ENCODE measurements at places on chromosomes 13 and 19.

DNA sequence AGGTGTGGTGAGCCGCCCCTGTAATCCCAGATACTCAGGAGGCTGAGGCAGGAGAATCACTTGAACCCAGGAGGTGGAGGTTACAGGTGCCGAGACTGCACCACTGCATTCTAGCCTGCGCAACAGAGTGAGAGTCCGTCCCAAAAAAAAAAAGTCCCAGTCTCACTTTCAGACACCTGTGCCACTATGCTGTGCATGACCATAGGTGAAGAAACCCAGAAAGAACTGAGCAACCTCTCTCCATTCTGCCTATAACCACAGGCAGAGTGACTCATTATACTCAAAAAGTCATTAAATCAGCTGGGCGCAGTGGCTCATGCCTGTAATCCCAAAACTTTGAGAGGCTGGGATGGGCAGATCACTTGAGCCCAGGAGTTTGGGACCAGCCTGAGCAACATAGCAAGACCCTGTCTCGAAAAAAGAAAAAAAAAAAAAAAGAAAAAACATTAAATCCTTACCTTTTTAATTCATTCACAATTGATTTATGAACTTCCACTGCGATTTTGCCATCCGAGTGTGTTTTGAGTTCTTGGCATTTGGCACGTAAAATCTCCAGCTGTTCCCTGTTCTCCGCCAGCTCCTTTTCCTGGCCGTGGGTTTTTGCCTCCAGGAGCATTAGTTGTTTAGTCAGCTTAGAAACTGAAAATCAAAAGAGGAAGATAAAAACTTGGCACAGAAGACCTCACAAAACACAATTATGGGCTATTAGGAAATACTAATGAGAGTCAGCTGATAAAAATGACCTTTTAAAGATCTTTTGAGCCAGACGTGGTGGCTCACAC, 45.5 kb upstream of the SLC7A9 start:
- DNase-seq = no peak

DNA sequence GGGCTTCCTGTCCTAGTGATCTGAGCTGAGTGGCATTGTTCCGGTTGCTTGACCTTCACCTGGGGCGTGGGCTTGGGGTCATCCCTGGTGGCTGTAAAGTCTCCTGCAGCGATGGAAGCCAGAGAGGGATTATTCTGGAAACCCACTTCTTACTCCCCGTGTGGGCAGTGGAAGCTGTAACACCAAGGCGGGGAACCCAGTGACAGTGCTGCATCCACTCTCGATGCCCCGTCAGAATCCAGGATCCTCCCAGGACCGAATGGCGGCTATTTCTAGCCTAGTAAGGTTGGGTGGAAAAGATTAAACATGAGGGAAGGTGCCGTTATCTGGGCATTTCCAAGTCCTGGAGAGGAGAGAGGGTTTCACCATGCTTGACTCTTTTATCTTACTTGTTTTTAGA, 280.6 kb downstream of the ZNF536 start:
- DNase-seq = no peak

DNA sequence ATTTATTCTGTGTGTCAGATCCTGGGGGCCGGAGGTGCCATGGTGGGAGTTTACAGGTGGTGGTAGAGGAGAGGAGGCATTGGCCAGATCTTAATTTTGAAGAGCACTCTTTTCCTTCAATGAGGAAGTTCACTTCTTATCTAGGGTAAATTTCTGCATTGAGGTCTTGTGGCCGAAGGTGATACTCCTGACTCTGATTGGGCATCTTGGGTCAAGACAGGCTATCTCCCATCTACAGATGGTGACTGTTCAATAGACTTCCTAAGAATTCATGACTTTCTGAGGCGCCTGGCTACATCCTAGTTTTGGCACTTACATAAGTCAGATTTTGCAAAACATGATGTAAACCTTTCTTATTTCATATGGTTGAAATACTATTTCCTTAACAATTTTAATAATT, 135.2 kb downstream of the SUCLA2 start:
- no peak for DNase-seq

GRCh38 chr19:1354970-1355567, 28.6 kb upstream of the NDUFS7 start:
- no peak for DNase-seq

DNA sequence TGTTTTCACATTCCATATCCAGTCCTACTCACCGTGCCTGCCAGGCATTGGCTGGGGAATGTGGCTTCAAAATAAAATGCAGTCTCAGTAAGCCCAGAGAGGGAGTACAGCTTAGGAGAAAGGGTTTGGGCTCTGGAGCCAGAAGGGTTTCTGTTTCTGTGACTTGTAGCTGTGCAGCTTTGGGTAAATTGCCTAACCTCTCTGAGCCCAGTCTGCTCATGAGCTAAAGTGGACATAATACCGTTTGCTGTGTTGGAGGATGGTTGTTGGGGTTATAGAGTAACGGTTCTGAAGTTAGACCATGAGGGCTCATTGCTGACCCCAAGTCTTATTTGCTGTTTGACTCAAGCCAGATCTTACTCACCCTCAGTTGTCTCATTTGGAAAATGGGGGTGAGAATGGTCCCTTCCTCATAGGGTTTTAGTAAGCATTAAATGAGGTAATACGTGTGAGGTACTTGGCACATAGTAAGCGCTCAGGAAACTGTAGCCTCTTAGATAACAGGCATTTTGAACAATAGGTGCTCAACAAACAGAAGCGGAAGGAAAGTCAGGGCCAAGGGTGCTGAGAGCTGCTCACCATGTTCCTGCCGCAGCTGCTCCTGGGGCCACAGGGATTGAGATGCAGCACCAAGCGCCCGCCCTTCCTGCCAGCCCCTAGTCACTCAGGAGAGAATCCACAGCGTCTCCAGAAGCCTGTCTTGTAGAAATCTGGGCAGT, 45.5 kb downstream of the C13orf42 start:
- DNase-seq = no peak

DNA sequence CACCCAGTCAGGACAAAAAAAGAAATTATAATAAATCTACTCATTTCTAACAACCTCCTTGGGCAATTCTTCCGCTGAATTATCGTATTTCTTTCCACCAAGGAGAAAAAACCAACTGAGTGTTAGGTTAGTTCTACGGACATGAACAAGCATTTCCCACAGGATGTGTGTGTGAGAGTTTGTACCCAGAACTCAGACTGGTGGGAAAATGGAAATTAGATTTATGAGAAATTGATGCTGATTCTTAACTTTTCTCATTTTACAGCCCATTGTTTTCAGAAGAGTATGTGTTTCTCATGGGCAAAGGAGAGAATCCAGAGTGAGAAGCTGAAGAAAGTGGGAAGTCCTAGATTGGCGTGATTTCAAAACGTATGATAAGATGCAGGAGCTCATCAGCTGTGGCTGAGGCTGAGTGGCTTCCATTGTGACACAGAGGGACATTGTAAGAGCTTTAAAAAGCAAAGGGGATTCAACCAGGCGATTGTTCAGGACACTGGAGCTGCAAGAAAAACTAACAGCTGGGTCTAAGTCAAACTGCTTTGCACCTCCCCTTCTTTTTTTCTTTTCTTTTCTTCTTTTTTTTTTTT, 184.7 kb upstream of the ARGLU1 start:
- DNase-seq = no peak

DNA sequence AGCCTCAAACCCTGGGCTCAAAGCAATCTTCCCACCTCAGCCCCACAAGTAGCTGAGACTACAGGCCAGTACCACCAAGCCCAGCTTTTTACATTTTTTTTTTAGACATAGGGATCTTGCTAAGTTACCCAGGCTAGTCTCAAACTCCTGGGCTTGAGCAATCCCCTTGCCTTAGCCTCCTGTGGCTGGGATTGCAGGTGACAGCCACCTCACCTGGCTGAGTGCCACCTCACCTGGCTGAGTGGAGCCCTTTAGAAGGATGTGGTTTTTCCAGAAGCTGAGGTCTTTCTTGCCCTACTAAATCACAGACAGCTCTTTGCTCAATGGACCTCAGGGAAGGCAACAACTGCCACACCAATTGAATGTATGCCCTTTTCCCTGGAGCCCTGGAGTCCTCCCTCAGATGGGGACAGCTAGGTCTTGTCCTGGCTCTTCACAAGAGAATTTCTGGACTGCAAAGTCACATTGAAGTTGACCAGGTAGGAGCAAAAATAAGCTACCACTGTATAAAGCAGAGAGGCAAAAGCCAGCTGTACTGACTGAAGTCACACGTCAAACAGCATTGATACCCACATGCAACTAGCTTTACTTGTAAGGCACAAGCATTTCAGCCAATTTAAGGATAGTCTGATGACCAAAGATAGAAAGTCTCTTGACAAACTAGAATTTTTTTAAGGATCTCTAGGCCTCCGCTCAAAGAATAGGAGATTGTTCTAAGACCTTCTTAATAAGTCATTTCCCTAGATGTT, 14.0 kb downstream of the PDX1 start:
- DNase-seq = no peak

- no peak for DNase-seq
Measured at GRCh38 chr13:34721631-34722595, 220.2 kb upstream of the NBEA start.

- DNase-seq = no peak
Measured at GRCh38 chr13:110092831-110093247, 214.1 kb downstream of the COL4A1 start.

GRCh38 chr19:718251-718951, 9.7 kb downstream of the PALM start:
- DNase-seq = no peak

DNA sequence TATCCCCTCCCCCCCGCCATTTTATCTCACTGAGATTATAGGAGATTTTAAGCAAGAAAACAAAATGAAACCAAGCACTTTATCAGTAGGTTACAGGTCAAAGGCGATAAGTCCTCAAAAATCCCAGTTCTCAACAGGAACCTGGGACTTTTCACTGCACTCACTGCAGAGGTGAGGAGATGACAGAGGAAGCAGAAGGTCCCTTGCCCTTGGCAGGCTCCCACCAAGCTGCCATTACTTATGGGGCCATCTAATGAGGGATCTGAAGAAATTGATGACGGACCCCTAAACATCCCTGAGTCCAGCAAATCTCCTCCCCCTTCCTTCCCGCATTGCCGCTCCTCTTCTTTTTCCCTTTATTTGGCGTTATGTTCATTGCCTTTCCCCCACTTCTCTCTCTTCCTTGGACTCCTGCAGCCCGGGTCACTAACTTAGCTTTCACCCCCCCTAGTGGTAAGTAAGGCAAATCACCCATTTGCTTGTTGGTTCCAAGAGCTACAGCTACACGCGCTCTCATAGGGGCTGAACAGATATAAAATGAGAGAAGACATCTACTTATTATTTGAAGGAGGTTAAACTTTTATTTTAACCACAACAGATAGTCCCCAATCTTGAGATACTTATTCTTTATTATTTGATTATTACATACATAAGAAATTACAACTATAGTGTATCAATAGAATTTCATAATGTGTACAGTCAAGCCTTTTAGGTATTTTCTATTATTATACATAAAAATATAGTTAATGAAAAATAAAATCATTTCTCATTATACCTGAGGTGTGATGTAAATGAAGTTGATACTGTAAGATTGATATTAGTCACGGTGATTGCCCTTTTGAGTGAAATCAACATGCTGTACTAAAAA, 52.0 kb upstream of the ARGLU1 start:
- DNase-seq = no peak

DNA sequence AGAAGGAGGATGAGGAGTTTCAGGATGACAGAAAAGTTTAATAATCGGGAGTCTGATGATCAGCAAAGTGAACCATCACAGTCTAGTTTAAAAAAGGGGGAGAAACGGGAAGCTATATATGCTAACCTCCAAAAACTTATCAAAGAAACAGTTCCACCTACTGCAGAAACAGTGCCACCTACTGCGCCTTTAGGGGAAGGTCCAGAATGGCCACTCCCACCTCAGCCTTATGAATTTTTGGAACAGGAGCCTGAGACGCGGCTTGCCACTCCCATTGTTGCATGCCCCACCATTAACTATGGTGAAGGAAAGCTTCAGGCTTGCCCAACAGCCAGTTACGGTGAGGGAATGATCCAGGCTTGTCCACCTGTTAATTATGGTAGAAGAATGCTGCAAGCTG, 929.0 kb downstream of the SLITRK6 start:
- DNase-seq = no peak

GRCh38 chr19:19847781-19848180, 17.9 kb upstream of the ZNF253 start:
- no peak for DNase-seq

DNA sequence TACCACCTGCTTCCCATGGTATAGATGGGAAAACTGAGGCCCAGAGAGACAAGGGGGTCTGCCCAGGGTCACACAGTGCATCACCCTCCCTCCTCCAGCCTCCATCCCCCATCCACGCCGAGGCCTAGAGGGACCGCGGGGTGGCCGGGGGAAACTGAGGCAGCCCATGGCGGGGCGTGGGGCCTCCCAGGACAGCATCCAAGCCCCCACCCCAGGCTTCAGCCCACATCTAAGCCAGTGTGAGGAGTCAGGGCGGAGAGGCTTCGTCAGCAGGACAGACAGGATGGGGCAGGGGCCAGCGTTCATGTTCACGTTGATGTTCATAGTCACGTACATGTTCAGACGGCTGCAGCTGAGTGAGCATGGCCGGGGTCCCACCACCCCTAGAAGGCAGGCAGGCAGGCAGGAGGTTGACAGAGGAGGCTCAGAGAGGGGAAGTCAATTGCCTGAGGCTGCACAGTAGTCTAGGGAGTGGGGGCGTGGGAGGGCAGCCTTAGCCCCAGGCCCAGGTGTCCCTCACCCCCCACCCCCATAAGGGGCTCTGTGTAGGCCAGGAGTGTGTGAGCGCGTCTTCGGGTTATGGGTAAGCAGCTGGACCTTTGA, 23.3 kb downstream of the SMIM24 start:
- DNase-seq = no peak

- no peak for DNase-seq
Measured at GRCh38 chr19:58352760-58353671, at the start of gene A1BG. Gene A1BG, minus strand, starts transcription at chr19:58353492. Its CDS starts 55 bp downstream, at chr19:58353437.

GRCh38 chr19:55345818-55346724, 6.4 kb downstream of the KMT5C start:
- DNase-seq = no peak

- no peak for DNase-seq
Measured at GRCh38 chr13:31008400-31009115, 76.1 kb downstream of the TEX26 start.

DNA sequence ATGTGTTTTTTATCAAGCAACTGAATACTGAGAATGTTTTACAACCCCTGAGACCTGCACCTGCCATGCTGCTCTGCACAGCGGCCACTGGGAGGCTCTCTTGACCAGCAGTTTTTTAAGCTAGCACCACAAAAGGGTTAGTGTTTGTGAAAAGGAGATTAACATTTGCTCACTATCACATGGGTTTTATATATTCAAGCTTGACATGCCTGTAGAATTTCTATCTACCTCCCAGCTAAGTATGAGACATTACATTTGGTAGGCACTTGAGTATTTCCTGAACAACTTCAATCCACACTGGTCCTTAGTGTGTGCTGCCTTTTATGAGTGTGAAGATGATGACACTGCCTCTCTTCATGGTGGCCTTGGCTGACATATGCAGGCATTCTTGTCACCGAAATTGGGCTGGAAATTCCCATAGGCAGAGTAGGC, 1238.9 kb downstream of the UQCRFS1 start:
- no peak for DNase-seq

- DNase-seq = no peak
Measured at GRCh38 chr13:23561261-23561660, 9.0 kb upstream of the TNFRSF19 start.

- DNase-seq = no peak
Measured at GRCh38 chr13:43346427-43346826, 323.0 kb downstream of the DNAJC15 start.

All from T-helper 17 cell (primary cell).